Fibroblast of lung (primary cell): ENCODE measurements at places on chromosomes 2 and 18. TPM values are rescaled to one million over a fixed set of nuclear protein-coding genes. Genes with fewer than 3 reads are reported as not detected.

- DNase-seq: no peak
- no peaks in the 10 kb centered on the region for H3K27me3 ChIP-seq
- H3K4me3 ChIP-seq: no peak overlapping the region
- no peaks in the 10 kb centered on the region for H3K36me3 ChIP-seq
Measured at GRCh38 chr2:221034026-221034701, 537.9 kb downstream of the EPHA4 start.

- no peaks in the 10 kb centered on the region for H3K36me3 ChIP-seq
- DNase-seq: no peak
- H3K27me3 ChIP-seq: no peaks in the 10 kb centered on the region
Measured at GRCh38 chr2:106551417-106552130, 64.4 kb downstream of the CD8B2 start.

DNA sequence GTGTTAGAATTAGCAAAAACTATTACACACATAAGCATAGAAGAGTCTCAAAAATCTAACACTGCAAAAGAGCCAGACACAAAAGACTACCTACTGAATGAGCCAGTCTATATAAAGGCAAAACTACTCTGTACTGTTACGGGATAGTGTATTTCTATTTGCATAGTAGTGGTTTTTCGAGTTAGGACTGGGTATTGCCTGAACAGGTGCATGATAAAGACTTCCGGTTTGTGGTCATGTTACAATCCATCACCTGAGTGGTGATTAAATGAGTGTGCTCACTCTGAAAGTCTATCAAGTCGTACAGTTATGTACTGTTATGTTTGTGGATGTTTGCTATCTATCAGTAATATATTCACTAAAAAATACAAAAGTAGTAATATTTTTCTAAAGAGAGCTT is 523.3 kb upstream of the SYT4 start:
- no peaks in the 10 kb centered on the region for H3K4me1 ChIP-seq
- no peaks in the 10 kb centered on the region for H3K27me3 ChIP-seq
- H3K36me3 ChIP-seq: no peaks in the 10 kb centered on the region
- no peak for DNase-seq
- no peak overlapping the region for H3K27ac ChIP-seq
- H3K4me3 ChIP-seq: no peak overlapping the region

- H3K4me1 ChIP-seq: peaks cover 5% of the 10 kb centered on the region
- peak; percentile 96 for DNase-seq
- no peaks in the 10 kb centered on the region for H3K27me3 ChIP-seq
- H3K36me3 ChIP-seq: no peaks in the 10 kb centered on the region
- H3K4me3 ChIP-seq: no peak overlapping the region
- peak overlapping the region; percentile 13 for H3K27ac ChIP-seq
Measured at GRCh38 chr2:234422273-234422732, 74.6 kb downstream of the ARL4C start.

DNA sequence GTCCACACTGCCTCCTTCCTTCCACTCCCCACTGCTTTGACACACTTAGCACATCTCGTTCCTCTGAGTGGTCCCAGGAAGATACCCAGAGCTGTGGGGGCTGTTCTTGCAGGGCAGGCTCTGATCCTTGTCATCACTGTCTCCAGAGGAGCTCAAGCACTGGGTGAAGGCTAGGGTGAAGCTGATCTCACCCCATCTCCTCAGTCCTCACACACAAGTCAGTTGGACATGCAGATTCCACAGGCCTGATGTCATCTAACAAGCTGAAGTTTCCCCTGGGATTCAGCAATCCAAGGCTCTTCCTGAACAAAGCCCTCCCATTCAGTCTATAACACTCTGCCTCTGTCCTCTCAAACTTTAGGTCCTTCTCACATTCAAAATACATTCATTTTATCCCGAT is 90.6 kb upstream of the RAB6C start:
- H3K27me3 ChIP-seq: no peaks in the 10 kb centered on the region
- no peaks in the 10 kb centered on the region for H3K4me1 ChIP-seq
- no peaks in the 10 kb centered on the region for H3K36me3 ChIP-seq
- no peak overlapping the region for H3K4me3 ChIP-seq

NT5C1B gene
- total RNA-seq: not detected in 2 replicates

CEP68 gene
- total RNA-seq: 10.5 and 12.7 TPM in 2 replicates

ABCB11 gene
- not detected in 2 replicates for total RNA-seq
